ENCODE measurements at places on chromosomes 2 and 18.

DNA sequence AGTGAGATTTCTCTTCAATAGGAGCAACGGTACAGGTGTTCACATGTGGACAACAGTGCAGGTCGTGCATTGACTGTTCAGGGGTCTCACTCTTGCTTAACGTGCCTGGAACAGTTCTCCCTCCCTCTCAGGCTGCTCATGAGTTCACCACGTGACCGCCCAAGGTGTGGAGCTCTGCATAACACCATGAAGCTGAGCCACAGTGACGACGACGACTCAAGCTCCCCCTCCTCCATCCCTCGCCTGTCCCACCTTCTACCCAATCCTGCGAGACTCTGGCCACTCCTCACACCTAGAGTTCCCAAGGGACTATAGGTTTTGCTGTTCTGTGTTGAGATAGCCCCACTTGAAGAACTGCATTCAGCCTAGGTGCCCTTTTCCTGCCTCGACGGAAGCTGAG is 42.8 kb downstream of the STK25 start:
- DNase-seq = no peak

GRCh38 chr2:39160982-39161381 is 40.1 kb upstream of the SOS1 start:
- no peak for DNase-seq

DNA sequence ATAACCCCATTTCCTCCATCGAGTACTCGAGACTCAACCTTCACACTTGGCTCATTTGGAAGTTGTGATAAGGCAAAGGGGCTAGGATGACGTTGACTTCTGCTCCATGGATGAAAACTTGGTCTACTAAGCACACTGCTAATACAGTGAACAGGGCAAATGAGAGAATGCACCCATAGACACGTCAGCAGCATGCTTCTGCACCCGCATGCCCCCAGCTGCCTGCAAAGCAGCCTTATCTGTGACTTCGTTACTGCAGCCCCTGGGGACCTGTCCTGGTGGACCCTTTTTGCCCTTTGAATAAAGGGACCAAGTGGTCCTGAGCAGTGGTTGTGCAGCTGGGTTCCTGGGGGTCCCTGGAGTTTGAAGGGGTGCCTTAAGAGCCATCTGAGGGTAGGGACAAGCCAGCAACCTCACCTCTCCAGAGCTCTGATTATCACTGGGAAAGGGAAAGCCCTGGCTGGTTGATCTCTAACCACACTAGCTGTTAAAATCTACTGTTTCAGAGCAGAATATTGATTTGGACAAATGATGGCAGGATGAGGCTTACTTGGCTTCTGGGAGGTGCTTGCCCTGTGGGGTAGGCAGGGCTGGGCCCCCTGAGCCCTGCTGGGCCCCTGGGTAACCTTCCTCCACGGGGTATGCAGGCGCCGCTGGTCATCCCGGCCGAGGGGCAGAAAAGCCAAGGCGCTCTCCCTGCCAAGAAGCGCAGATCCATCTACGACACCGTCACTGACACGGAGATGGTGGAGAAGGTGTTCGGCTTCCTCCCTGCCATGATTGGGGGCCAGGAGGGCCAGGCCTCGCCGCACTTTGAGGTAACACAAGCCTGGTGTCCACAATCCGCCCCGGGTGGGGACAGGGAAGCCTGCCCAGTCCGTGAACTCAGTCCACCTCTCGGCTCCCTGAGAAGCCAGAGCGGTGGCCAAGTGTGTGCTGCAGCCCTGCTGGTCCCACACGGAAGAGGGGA is 37.6 kb upstream of the GPR17 start:
- no peak for DNase-seq

DNA sequence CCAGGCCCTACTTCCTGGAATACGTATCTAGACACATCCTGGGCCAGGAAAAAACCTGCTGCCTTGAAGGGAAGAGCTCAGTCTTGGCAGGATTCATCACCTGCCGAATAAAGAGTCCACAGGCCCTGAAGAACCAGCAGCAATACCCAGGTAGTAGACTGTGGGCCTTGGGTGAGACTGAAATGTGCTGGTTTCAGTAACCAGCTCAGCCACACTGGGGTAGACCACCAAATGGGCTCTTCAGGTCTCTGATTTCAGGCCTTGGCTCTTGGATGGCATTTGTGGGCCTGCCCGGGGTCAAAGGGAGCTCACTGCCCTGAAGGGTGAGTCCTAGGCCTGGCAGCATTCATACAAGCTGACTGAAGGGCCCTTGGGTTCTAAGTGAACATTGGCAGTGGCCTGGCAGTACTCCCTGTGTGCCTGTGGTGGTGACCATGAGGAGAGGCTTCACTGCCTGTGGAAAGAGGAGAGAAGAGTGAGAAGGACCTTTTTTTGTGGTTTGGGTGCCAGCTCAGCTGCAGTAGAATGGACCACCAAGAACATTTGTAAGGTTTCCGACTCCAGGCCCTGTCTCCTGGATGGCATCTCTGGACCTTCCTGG is 175.1 kb downstream of the ANKRD30B start:
- DNase-seq = no peak

Measured in CD4-positive, alpha-beta T cell treated with Interleukin-21 for 1 hour (primary cell).